Stimulated activated CD8-positive, alpha-beta memory T cell treated with anti-CD3 and anti-CD28 coated beads, Interleukin-15, amount 100 ng/mL, for 48 hours (primary cell): ENCODE measurements at places on chromosomes 4 and X.

DNA sequence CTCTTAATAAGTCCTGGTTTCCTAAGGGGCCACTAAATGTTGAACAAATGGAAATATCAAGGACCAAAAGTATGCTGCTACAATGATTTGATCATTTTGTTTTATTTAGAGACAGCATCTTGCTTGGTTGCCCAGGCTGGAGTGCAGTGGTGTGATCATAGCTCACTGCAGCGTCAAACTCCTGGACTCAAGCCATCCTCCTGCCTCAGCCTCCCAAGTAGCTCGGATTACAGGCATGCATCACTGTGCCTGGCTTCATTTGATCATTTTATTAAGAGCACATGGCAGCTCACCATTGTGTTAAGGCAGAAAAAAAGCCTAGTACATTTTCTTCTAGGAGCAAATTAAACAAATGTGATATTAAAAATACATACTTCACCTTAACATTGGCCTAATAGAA lies 52.7 kb downstream of the DCLK2 start:
- DNase-seq, result no peak

DNA sequence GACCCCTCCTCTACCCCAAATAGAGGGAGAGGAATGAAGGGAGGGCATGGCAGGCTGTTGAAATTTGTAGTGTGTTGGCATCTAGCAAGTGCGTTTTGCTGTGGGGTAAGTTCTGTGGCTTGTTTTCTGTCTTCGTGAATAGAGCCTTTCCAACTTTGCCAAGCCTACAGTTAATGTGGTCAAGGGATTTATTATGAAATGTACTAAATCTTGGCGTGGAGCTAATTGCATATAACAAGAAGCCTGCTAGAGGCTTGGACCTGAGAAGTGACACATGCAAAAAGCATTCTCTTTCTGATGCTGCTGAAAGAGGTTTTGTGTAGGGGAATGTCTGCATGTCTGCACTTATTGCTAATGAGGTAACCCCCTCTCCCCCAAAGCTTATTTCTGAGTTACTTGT lies 132.2 kb downstream of the BMPR1B start:
- DNase-seq, result no peak

GRCh38 chr4:73432169-73433000 lies 3.6 kb upstream of the AFP start:
- DNase-seq, result no peak

- no peak for DNase-seq
These were observed 300.1 kb downstream of the OPHN1 start for GRCh38 chrX:68133181-68133580.

- no peak for DNase-seq
These were observed 13.3 kb upstream of the CD99 start for GRCh38 chrX:2677764-2678163.

DNA sequence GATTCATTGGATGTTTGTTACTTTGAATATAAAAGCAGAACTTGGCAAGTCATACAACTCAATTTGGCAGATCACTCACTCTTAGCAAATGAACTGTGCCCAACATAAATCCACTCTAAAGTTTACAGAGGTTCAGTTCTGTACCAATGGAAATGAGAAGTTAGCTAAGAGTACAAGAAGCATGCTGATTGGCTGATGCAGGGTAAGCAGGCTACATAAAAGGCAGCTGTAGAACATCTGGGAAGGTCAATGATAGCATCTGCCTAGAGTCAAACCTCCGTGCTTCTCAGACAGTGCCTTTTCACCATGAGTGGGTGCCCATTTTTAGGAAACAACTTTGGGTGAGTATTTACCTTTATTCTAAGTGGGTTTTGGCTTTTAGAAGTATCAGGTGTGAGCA lies at the start of gene TDO2:
TSS of gene TDO2 (plus strand) at position 244 of the 400 bp plus-strand sequence. CDS start at position 307, 63 bp downstream.
- no peak for DNase-seq

- no peak for DNase-seq
These were observed 3.4 kb upstream of the AVPR2 start for GRCh38 chrX:153900831-153901752.

GRCh38 chr4:86910369-86910768 lies 18.1 kb upstream of the C4orf36 start:
- no peak for DNase-seq

GRCh38 chr4:176436293-176436973 lies 116.7 kb downstream of the SPCS3 start:
- DNase-seq, result no peak

DNA sequence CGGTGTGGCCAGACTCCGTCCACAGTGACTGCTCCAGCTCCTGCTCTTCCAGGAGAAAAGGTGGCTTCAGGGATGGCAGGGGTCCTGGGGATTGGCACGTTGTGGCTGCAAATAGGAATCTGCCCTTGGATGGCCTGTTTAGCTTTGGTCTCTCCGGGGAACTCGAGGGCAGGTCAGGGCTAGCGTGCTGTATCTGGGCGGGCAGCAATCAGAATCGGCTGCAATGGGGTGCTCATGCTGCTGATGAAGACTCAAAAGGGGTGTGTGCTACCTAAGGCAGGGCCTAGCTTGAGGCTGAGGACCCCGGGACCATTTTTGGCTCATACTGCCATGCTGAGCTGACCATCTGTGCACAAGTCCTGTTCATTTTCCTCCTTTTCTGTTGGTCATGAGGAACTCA lies 51.3 kb downstream of the RGS12 start:
- no peak for DNase-seq

DNA sequence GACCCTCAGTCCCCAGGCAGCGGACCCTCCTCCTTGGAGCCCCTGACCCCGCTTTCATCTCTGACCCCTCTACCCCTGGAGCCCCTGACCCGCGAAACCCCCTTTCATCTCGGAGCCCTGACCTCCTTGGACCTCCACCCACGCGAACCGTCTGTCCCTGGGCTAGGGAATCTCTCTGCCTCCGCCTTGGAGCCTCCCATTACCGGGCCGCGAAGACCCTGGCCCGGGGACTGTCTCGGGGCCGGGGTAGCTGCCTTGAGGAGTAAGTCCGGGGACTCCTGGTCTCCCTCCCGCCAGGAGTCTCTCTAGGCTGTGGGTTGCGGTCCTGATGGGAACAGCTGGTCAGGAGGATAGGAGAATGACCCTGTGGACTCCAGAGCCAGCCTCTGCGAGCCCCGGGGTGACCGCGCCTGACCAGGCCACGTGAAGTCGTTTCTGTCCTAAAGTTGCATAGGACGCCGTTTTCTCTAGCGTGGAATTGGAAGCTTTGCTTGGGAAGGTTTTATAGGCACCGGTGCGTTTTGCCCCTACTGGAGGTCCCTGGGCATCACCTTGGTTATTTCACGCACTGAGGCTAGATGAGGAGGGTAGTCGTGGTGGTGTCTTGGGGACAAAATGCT lies 824 bp downstream of the TBC1D14 start:
- no peak for DNase-seq

DNA sequence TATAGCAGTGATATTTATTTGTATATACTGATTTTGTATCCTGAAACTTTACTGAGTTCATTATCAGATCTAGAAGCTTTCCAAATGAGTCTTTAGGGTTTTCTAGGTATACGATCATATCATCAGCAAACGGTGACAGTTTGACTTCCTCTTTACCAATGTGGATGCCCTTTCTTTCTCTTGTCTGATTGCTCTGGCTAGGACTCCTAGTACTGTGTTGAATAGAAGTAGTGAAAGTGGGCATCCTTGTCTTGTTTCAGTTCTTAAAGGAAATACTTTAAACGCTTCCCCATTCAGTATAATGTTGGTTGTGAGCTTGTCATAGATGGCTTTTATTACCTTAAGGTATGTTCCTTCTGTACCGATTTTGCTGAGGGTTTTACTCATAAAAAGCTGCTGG lies 37.5 kb downstream of the CBR4 start:
- no peak for DNase-seq

- no peak for DNase-seq
These were observed 1112.1 kb upstream of the PRKX start for GRCh38 chrX:4825550-4825949.

DNA sequence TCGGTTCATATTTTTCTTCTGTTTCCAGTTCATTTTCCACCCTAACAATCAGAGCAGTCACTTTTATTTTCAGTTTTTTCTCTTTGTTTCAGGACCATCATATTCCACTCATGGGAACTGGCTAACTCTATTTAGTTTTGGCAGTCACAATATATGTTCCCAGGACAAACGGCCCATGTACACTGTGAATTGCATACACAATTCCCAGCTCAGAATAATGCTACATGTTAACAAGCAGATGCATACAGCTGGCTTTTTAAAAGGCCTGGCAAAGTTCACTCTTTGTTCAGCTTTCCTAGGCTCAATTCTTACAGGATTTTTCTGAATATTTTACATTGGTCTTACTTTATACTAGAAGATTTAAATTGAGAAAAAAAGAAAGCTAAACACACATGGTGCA lies 224.9 kb downstream of the ANKRD50 start:
- DNase-seq, result no peak

DNA sequence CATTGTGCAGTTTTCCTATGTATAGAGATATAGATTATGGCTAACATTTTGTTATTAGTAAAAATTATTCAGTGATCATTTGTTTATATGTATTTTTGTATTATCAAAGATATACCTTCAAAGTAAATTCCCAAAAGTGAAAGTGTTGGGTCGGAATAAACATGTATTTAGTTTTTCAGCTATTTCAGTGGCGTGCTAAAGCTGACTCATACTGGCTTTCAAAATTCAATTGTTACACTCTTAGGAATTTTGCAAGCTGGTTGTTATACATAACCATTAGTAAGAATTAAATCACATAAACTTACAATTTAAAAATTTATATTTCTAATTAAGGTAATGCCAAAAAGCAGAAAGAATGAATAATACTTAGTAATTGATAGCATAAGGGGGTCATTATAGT lies 288.4 kb upstream of the NRK start:
- DNase-seq, result no peak

DNA sequence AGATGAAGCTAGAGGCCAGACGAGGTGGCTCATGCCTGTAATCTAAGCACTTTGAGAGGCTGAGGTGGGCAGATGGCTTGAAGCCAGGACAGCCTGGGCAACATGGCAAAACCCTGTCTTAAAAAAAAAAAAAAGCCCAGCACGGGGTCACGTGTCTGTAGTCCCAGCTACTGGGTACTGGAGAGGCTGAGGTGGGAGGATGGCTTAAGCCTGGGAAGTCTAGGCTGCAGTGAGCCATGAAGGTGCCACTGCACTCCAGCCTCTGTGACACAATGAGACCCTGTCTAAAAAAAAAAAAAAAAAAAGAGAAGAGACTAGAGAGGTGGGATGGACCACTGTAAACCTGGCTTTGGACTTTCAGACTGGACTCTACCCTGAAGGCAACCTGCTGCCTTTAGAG lies 10.7 kb upstream of the LRBA start:
- DNase-seq, result no peak

- DNase-seq, result no peak
These were observed 483.9 kb downstream of the IDS start for GRCh38 chrX:149021159-149021558.

DNA sequence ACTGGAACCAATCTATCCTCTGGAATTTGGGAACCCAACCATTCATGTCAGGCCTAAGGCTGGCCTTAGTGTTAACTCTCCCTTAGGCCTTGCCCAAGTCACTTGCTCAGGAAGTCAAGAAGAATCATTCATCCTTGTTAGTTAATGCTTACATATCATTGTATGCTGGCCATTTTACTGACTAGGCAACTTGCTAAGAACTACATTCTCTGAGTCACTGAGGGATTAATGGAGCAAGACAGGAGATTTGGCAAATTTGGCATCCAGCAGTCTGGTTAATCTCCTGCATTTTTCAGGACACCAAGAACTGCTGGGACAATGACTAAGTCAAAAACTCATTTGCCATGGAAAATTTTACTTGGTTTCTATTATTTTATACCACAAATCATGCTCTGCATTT lies 115.8 kb upstream of the DDIT4L start:
- DNase-seq, result no peak

GRCh38 chr4:1961563-1961962 lies 47.2 kb downstream of the NELFA start:
- DNase-seq, result no peak

GRCh38 chr4:130563185-130563888 lies 1467.4 kb downstream of the C4orf33 start:
- DNase-seq, result no peak

DNA sequence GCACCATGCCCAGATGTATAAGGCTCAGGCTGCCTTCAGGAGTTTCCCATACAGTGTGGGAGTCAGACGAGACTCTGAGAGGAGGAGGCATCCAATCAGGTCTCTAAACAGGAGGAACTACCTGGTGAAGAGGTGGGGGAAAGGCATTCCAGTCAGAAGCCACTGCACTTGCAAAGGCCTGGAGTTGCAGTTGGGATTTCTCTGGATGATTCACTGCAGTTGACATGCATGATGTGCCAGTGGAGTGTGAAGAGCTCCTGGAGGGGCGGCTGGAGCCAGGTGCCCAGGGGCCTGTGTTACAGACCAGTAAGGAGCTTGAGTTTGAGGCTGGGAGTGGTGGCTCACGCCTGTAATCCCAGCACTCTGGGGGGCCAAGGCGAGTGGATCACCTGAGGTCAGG lies 339.1 kb downstream of the ARHGAP10 start:
- DNase-seq, result no peak

- DNase-seq, result no peak
These were observed 8.1 kb upstream of the KLHL2 start for GRCh38 chr4:165199286-165199685.

GRCh38 chr4:8726344-8726851 lies 133.8 kb downstream of the CPZ start:
- DNase-seq, result no peak

- no peak for DNase-seq
These were observed 24.6 kb downstream of the HERC5 start for GRCh38 chr4:88481537-88481936.

DNA sequence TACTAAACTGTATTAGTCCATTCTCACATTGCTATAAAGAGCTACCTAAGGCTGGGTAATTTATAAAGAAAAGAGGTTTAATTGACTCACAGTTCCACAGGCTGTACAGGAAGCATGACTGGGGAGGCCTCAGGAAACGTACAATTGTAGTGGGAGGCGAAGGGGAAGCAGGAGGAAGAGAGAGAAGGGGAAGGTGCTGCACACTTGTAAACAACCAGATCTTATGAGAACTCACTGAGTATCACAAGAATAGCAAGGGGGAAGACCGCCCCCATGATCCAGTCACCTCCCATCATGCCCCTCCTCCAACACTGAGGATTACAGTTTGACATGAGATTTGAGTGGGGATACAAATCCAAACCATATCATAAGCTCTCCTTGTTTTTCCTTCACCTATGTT lies 40.9 kb downstream of the RPA4 start:
- DNase-seq, result no peak

- DNase-seq, result no peak
These were observed 15.5 kb upstream of the ASIC5 start for GRCh38 chr4:155881555-155881954.

GRCh38 chr4:141132072-141132708 lies 1.1 kb downstream of the RNF150 start:
- no peak for DNase-seq

- DNase-seq, result no peak
These were observed 930.4 kb downstream of the DMD start for GRCh38 chrX:32280921-32281320.
